ENCODE measurements at places on chromosomes 7 and 10.

DNA sequence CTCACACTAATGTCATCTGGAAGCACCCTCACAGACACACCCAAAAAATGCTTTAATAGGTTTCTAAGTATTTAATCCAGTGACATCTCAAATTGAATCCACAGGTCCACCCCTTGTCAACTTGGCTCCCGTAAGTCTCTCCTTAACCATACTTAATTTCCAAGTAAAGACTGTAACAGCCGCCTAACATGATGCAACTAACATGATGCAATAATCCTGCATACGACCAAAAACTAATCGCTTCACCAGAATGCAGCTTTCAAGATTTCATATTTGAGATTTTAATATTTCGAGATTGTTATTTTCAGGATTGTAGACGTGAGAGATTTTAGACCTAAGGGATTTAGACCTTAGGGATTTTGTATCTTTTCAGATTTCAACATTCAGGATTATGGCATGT, 3.7 kb upstream of the HDAC9 start:
- no peak for DNase-seq

- no peak for DNase-seq
These were observed 966.8 kb downstream of the LRMDA start for GRCh38 chr10:76398043-76398710.

DNA sequence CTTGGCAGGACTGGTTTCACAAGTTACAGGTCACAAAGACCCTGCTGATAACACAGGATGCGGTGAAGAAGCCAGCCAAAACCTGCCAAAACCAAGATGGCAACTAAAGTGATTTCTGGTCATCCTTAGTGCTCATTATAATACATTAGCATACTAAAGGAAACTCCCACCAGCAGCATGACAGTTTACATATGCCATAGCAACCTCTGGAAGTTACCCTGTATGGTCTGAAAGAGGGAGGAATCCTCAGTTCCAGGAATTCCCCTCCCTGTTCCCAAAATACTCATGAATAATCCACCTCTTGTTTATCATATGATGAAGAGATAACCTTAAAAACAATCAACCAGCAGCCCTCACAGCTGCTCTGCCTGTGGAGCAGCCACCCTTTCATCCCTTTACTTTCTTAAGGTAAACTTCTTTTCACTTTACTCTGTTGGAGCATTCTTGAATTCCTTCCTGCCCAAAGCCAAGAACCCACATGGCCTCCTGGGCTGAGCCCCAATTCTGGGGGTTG, 21.9 kb downstream of the DPY19L1 start:
- peak; percentile 9 for DNase-seq

- DNase-seq: no peak
These were observed 107.2 kb downstream of the AVL9 start for GRCh38 chr7:32602470-32602869.

DNA sequence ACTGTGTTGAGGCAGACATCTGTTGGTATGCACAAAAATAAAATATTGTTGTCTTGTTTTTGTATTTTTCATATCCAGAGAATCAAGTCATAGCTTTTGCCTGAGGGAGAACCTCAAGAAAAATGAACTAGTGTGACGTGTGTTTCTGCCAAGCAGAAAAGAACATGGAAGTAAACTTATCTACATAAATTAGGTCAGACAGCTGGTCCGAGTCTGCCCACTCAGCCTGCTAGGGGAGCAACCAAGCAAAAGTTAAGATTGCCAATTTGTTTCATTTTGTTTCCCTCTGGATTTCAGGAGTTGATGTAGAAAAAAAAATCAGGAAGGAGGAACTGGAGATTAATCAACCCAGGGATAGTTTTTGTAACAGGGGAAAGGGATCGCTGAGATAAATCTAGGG, 572.4 kb upstream of the LRRTM3 start:
- DNase-seq: no peak

DNA sequence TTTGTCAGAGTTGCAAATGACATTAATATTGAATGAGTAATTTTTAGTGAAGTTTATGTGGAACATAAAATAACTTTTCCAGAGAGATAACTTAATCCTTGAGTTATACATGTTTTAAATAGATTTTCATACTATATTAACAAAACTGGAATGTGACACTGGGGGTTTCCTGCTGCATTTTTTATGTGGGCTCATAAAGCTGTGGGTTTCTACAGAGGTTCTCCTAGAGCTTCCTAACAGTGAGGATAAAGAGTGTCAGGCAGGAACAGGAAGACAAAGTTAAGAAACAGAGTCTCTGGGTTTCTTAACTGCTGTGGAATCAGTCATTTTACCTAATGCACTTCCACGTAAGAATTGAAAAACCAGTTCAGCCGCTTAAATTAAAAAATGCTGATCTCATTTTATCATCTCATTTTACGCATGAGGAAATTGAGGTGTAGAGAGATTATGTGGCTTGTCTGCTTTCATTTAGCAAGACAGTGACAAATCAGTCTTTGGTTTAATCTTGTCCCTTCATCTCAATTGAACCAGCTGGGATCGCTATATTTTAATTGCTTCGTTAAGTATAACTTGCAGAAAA, 5.0 kb downstream of the CD36 start:
- no peak for DNase-seq

DNA sequence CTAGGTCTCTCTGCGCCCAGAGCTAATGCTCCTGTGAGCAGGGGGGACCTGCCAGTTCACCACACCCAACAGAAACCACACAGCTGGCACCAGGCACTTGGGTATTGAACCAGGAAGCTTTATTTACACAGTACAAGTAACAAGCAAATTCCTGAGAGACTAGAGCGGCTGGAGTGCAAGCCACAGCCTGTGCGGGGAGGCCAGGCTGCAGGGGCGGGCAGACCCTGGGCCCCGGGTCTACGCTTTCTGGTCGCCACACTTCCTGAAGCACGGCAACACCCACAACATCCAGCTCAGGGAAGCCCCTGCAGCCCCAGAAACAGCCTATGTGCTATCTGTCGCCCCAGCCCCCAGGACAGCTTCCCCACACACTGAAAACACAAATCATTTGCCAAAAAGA, 125.0 kb downstream of the FAM53B start:
- no peak for DNase-seq

DNA sequence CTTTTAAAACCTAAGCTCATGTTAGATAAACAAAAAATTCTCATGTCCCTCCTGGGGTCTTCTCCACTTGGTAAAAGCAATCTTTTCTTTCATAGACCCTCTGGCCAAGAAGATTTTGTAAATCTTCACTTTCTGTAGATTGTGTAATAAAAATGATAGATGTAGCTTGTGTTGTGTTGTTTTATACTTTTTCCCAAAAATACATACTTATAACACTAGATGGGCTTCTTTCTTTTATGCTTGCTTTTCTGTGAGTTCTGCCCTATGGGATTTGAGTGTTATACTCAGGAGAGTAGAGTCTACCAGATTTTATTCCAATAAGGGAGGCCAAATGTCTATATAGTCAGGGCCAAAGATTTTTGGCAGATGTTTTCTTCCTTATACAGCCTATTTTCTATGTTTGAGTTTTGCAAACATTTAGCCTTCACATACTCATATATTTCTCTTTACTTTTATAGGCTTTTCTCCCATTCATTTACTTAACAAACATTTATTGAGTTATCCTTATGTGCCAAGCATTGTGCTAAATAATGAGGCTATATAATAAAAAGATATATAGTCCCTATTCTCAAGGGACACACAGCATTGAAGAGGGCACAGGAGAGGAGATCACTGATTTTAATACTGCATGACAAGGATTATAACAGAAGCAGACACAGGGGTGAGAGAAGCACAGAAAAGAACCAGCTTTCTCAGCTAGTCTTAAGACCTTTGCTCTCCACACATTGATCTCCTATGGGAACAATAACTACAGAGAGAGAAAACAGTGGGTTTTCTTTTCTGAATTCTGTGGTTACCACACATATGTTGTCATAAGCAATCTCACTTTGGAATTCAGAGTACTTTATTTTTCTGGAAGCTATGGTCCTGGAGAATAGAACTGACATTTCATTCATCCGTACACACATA, 58.0 kb upstream of the PNLIP start:
- DNase-seq: no peak

GRCh38 chr7:116994611-116995010, 41.3 kb downstream of the ST7 start:
- DNase-seq: no peak

DNA sequence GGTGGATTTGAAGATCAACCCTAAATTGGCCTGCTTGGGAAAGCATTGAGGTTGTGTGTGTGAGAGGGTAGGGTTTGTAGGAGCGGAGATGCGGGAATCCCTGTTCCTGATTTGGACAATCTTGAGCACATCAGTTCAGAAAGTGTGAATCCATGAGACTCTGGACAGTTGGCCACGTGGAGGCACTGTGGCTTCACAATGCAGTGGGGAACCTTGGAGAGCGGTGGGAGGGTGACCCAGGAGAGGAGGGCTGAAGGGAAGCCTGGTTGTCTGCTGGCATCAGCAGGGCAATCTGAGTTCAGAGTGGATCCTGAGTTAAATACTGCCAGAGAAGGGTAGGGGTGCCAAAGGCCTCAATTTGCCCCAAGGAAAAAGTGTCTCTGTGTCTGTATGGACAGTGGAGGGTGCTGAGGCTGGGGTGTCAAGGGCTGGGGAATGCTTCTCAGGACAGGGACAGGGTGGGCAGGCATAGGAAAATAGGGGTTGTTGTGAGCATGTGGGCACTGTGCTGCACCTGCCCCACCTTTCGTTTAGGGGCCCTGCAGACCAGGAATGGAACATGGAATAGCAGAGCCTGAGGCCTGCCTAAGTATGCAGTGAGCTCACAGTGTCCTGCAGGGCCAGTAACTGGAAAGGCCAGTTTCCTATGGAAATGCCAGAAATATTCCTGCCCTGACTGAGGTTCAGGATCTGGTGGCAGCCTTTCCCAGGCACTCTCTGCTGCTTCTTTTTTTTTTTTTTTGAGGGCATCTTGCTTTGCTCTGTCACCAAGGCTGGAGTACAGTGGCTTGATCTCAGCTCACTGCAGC, 162.9 kb upstream of the PRSS58 start:
- peak; percentile 61 for DNase-seq

DNA sequence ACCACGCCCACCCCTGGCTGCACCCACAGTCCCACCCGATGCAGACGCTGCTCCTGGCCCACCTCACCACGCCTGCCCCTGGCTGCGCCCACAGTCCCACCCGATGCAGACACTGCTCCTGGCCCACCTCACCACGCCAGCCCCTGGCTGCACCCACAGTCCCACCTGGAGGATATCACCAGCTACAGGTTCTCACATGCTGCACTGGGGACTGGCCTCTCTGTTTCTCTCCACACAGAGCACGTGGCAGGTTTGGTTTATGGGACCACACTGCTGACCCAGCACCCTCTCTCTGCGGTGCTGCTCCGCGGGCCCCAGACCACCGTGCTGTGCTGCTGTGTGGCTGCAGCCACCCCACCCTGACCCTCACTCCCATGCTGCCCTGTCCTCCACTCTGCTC, 120.9 kb downstream of the VIPR2 start:
- no peak for DNase-seq

DNA sequence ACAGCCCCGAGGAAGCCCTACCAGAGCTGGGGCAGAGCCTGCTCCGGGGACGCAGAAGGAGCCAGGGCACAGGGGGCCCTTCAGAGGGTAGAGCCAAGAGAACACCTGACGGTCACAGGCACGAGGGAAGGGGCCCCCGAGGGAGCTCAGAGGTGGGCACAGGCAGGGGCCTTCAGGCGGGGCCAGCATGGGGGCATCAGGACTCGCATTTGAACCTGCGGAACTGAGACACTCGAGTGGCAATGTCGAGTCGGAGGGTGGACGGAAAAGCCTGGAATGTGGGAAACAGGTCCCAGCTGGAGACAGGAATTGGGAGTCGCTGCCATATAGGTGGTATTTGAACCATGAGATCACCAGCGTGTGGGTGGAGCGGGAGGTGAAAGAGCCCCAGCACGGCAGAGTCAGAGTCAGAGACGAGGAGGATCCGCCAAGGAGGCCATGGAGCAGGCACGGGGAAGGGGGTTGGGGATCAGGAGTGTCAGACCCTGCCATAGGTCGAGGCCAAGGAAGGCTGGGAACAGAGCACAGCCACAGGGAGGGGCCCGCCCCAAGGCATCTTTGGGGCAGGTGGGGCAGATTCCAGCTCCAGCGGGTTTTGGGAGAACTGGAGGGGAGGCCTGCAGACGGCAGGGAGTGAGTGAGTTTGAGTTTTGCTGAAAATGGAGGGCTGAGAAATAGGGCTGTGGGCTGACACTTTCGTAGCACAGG, 13.8 kb downstream of the STK32C start:
- DNase-seq: no peak

- no peak for DNase-seq
These were observed 73.8 kb downstream of the SHOC2 start for GRCh38 chr10:110993024-110993693.

GRCh38 chr7:121002757-121003200, 14.3 kb downstream of the CPED1 start:
- peak; percentile 72 for DNase-seq

GRCh38 chr10:113273181-113274163, 279.4 kb upstream of the HABP2 start:
- DNase-seq: no peak

DNA sequence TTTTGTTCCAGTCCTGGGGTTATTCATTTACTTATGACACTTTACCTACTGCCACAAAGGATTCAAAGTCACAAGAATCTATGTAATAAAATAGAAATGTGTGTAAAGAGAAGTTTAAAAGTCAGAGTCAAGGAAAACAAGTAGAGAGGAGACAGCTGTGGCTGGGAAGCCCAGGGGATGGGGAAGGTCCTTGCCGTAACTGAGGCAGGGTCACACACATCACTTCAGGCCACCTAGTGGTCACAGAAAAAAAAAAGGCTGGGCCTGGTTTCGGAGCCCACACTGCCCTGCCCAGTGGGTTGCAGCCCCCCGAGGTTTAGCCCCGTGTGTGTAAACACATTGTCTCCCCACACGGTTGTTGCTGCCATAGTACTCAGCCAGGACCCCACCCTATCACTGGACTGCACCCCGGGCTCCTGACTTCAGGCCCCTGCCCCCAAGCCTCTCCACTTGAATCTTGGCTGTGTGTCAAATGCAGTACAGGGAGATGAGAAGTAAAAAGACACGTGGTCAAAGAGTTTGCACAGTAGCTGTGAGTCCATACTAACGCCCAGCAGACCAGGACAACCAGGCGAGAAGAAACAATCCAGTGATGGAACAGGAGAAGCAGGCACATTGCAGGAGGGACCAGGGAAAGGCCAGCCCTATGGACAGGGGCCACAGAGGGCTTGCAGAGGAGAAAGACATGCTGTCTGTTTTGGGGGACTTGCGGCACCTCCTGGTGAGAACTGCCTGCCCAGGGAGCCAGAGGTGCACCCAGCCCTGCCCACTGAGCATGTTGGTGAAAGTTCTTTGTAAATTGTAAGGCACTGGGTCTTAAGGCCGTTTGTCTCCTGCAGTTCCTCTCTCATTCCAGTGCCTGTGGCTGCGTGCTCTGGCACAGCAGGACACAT, 91.4 kb upstream of the MACROH2A2 start:
- DNase-seq: peak; percentile 23

GRCh38 chr10:75469006-75469616, 37.7 kb downstream of the LRMDA start:
- DNase-seq: no peak

- no peak for DNase-seq
These were observed 389.9 kb upstream of the SEMA3C start for GRCh38 chr7:81308643-81309322.
